Fibroblast of skin of back (primary cell): ENCODE measurements at places on chromosomes 2 and 18.
A peak's percentile ranks its signal among the peaks of the same experiment; 100 is the strongest.

DNA sequence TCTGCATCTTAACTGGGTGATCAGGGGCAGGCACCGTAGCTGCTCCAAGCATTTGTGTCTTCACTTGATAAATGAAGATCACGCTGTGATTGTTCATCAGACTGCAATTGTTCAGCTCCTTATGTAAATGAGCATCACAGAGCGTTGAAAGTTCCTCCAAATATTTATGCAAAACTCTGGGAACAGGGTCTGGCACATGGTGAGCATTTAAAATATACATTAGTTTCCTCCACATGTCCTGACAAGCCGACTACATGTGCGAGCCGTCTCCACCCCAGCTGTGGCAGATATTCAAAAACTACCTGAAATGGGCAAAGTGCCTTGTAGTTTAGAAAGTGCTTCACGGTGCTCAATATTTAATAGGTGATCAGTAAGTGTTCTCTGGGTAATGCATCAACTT, 175.1 kb upstream of the ID2 start:
- no peak for DNase-seq

DNA sequence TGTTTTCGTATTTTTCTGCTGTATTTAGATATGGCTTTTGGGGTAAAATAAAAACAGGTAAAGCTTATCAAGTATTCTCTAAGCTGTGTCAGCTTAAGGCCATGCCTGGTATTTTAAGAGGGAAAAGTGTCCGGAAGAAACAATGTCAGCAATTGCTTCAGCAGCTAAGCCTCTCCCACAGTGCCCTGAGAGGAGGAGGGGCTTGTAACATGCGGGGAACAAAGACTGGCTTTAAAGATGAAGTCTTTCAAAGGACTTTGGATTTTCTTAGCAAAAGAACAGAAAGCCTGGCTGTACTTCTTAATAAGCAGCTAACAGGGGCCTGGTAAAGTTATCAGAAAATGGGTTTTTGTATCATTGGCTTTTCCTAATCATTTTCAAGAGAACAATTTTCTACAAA, 102.8 kb downstream of the PXDN start:
- peak; percentile 35 for DNase-seq

DNA sequence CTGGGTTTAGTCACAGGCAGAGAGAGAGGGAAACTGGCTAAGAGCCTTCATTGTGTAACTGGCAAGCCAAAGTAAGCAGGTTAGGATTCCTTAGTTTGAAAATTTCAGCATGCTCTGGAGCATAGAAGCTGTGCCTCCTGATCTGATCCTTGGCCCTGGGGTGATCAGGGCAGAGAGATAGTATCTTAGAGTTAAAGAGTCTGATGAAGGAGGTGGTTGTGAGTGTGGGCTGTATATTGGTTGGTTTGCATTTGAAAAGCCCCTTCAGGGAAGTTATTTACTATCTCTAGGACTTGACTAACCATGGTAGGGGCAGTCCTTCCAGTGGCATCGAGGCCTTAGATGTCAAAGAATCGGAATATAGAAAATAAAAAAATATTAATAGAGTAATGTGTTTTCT, 230.1 kb downstream of the CD226 start:
- DNase-seq: no peak

- DNase-seq: no peak
Observed at GRCh38 chr2:194253528-194254259, 1403.3 kb upstream of the SLC39A10 start.

- peak; percentile 66 for DNase-seq
Observed at GRCh38 chr2:152396763-152397162, 61.8 kb downstream of the FMNL2 start.

DNA sequence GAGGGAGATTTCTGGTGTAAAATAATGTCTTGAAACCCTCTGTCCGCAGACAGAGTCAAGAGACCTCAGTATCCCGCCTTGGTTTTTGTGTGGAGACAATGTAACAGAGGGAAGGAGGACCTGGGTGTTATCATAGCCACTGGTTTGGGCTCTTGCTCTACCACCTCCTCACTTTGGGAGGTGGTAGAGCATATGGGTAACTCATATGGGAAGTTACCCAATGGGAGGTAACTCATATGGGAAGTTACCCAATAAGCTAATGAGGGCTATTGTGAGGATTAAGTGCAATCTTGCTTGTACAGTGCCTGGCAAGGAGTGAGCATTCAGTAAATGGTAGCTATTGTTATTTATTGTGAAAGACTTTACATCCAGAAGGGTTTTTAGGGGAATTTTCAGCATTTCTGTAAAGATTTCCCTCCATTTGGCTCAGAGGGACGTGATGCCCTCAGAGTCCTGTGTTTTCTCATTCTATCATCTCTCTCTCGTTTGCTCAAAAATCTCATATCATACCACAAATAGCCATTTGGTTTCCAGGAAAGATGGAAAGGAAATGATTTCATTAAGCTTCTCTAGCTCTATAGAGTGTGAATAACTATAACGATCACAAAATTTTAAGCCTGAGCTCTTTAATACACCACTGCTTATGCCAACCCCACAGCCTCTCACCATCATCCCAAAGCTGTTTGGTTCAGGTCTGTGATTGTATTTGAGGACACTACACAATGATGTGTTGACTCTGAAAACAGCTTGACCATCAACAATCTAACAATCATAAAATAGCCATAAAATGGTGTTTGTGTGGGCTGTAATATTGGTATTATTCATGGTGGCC, 307.7 kb downstream of the STK39 start:
- no peak for DNase-seq

GRCh38 chr18:47718646-47719045, 211.8 kb downstream of the SMAD2 start:
- DNase-seq: no peak

- no peak for DNase-seq
Observed at GRCh38 chr2:120846406-120847095, 110.9 kb downstream of the GLI2 start.

DNA sequence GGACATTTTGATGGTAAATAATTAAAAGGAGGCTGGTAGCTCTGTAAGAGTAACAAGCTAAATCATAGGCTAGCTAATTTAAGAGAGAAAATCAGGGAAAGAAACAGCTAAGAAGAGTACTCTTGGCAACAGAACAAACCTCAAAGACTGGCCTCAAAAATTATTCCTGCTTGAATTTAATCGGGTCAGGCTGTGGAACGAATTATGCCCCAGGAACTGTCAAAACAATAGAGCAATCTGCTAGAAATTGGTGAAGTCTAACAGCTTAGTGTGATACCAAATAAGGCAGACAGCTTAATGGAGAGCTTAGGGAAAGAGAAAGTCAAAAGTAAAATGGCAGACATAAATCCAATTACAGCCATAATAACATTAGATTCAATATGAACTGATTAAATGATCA, 215.7 kb downstream of the MREG start:
- peak; percentile 61 for DNase-seq

DNA sequence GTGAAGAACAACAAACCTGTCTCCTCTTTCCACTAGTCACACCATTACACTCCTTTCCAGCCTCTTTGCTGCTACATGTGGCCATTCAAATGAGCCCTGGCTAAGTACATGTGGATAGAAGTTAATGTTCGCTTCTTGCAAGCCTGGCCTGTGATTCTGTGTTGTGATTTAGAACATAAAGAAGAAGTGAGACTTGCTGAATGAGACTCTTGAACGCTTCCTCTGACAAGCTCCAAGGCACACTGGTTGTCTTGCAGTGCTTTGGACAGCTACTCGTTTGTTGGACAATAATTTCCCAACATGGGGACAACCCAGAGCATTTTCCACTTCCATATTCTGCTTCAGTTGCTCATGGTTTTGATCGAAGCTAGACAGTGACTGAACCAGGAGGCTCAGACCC, 57.3 kb downstream of the CCDC74A start:
- no peak for DNase-seq

- DNase-seq: no peak
Observed at GRCh38 chr2:54880428-54880827, 157.0 kb downstream of the EML6 start.

DNA sequence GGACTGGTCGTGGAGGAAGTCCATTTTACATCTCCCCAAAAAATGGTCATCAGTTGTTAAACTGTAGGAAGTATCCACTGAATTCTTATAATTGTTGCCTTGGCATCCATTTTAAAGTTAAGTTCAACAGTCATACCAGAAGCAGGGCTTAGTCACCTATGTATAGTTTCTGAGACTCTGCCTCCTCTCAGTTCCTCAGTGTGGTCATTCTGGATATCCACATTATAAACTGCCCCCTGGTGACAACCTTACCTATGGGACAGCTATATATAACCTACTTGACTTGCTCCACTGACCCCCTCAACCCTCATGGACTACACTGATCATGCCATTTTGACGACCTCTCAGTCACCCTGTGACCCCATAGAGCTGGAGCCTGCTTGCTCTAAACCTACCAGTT, 617.0 kb downstream of the LRP1B start:
- no peak for DNase-seq

DNA sequence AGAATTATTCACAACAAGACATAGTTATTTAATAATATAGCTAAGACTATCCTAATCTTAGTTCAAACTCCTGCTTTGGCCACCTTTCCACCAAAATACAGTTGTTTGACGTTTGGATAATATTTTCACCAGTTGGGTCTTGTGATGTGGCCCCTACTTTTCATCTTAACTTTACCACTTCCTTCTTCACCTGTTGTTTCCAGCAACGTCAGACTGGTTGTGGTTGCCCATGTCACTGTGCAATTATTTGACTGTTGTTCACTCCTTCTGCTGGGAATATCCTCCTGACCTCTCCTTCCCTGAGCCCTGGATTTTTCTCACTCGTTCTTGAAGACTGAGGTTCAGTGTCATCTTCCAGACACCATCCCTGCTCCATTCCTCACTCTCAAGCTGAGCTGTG, 132.2 kb upstream of the RASGRP3 start:
- no peak for DNase-seq

DNA sequence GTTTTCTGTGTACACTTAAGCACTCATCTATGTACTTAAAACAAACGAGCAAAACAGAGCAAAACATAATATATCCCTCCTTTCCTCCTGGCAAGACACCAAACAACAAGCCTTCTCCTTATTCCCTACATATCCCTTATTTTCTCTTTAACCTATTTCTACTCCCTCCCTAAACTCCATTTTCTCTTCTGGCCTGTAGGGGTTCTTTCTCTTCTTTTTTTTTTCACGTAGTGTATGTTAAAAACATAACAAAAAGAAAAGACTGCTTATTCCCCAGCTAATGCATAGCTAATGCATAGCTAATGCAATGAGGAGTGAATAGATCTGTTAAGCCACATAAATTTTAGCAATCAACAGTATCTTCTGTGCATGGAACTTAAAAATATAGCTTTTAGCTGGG, 193.4 kb downstream of the TMEM247 start:
- no peak for DNase-seq

DNA sequence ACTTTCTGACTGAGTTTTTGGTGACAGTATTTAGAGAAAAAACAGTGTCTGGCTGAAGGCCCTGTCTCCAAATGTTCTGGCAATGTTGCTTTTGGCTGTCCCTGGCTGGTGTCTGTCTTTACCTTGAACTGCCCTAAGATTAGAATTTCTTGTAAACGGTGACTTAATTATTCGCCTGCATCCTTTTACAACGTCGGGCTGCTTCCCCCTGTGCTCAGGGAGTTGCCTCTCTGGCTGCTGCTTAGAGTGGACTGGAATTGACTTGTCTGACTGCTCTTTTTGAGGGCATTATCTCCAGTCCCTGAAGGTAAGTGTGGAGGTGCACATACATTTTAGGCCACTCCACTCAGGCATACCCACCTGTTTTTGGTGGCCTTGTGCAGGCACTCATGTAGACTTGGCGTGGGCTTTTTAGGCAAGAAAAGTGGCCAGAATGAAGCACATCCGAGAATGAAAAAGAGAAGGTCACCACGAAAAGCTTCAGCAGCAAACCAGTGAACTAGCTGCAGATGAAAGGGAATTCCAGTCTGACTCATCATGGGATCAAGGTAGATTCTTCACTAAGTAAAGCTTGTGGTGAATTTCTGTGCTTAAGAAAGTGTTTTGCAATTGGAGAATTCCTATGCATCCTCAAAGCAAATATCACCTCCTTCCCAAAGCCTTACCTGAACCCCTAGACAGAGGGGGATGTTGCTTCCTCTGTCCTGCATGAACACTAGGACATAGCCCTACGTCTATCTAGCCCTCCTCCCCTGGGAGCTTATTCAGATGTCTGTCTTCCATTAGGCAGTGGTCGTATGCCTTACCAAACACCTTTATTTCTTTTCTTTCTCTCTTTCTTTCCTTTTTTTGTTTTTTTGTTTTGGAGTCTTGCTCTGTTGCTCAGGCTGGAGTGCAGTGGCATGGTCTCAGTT, 230.3 kb upstream of the TRIB2 start:
- peak; percentile 22 for DNase-seq

GRCh38 chr2:170823088-170823897, 6.6 kb downstream of the GAD1 start:
- no peak for DNase-seq

DNA sequence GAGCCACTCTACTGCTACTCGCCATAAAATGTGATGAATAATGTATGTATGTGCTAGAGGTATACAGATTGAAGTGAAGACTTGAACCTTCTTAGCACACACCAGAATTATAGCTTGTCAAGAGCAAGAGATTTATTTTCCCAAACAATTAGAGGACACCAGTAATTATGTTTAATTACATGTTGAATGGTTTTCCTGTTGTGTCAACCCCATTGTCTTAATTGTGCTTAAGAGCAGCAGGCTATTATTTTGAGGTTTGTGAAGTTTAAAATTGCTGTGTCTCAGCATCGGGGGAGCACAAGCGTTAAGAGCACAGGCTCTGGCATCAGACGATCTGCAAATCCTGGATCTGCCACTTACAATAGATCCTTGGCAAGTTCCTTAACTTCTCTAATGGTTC, 29.0 kb downstream of the KIF5C start:
- no peak for DNase-seq

- DNase-seq: no peak
Observed at GRCh38 chr2:118050974-118051373, 37.1 kb upstream of the CCDC93 start.

- DNase-seq: peak; percentile 86
Observed at GRCh38 chr2:189379287-189379630, 62.0 kb upstream of the WDR75 start.

DNA sequence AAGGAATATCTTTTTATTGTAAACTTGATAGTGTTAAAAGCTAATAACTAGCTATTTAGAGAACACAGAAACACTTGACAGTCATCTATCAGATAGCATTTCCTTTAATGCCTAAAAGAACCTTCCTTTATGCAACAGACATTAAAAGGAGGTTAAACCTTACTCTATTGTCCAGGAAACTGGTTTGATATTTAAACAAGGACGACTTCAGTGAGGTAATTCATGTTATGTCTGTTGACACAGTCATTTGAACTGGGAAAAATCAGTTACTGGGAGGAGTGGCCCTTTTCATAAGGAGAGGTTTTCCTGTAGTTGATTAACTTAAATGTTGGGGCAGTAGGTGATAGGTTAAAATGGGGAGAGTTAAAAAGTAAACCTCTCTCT, 6.7 kb downstream of the TGIF1 start:
- no peak for DNase-seq

DNA sequence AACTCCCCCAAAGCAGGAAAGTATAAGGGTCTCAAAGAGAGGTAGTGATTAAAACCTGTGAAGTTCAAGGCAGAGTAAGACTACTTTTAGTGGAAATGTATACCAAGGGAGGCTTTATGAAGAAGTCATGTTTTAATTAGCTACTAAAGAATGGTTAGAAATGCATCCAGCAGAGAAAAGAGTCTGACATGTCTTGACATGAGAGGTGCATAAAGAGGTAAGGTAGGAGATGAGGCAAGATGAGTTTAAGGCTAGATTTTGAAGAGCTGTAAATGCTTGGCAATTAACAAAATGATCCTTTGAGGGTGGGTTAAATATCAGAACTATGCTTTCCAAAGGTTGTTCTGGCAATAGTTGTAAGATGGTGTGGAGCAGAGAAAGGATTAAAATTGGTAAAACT, 88.7 kb upstream of the WDSUB1 start:
- DNase-seq: no peak
